Activated CD4-positive, alpha-beta T cell treated with anti-CD3 and anti-CD28 coated beads, Interleukin-2, Interleukin-4, amounts not matched to agents 100 ng/mL and 50 ng/mL, durations not matched to agents 16 hours and 8 hours (primary cell): ENCODE measurements at places on chromosomes 4 and X.
A peak's percentile ranks its signal among the peaks of the same experiment; 100 is the strongest.

- DNase-seq: no peak
Measured at GRCh38 chrX:69021141-69021960, 143.9 kb downstream of the PJA1 start.

- DNase-seq: peak; percentile 22
Measured at GRCh38 chr4:47704693-47705325, 133.1 kb downstream of the CORIN start.

DNA sequence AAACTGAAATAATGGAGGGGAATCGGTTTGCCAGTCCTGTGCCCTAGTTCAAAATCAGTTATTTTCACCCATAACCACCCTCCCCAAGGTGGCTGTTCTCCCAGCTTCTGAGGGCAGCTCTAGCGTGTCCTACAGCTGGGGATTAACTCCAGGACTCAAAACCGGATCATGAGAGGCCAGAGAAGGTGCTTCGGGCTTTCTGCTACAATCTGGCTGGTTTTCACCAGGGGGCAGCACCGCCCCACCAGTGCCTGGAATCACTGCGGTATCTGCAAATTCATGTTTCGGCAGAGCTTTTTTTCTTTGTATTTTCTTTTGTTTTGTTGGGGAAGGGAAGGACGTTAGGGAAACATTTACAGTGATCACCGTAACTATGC is 28.4 kb downstream of the PDHA1 start:
- DNase-seq: peak; percentile 68

GRCh38 chr4:172974586-172974985 is 194.0 kb upstream of the GALNT7 start:
- no peak for DNase-seq

DNA sequence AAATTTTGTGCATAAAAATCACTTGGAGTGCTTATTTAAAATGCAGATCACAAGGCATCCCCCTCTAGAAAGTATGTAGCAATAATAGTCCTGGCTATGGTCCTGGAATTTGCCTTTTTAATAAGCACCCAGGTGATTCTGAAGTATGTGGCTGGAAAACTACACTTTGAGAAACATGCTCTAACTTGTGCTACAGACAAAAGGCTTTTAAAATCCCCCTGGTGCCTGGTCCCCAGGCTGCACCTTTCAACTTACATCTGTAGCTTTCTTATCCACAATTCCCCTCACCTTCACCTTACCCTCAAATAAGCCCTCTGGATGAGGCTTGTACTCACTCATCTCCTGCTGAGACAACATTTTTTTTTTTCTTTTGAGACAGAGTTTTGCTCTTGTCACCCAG is 21.1 kb downstream of the ART3 start:
- DNase-seq: no peak

DNA sequence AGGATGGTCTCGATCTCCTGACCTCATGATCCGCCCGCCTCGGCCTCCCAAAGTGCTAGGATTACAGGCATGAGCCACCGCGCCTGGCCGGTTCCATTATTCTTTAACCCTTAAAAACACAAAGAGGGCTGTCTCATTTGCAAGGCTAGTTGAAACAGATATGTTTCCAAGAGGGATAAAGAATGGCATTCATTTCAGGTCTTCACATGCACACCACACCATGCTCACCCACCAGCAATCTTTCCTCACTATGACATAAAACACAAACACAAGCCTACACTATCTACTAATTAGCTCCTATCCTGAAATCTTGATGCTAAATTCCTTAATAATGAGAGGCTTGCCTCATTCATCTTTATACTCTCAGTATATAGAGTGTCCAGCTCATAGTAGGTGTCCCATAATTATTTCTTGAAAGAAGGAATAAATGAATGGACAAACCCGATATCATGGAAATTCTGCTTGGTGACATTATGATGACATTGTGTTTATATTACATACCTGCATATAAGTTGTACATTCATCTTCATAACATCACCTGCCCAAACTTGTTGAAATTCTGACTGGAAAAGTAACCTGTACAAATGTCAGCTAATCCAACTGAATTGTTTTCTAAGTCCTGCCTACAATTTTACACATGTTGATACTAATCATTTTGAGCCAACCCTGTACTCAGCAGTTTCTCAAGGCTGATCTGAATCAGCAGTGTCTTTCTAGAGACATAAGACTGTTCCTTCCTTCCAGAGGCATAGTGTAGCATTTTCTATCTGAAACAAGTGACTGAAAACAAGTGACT is 408.5 kb downstream of the KLHL13 start:
- DNase-seq: no peak

GRCh38 chr4:169492436-169493163 is 119.8 kb downstream of the NEK1 start:
- DNase-seq: peak; percentile 34

- DNase-seq: no peak
Measured at GRCh38 chr4:74969507-74970474, 36.9 kb downstream of the PARM1 start.

DNA sequence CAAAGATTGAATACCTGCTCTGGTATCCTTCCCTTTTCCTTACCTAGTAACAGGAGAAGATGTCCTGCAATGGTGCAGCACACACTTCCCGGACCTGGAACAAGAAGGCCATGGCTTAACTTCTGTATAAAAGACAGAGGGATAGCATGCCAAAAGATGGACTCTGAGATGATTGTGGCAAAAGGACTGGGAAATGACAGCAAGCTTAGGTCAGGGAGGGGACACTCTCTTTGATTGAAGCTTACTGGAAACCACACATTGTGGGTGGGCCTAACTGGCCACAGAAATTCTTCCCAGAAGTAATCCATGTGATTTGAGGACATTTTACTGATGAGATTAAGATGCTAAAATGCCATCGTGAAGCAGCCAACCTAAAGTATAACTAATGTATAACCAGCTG is 71.0 kb upstream of the OTUD4 start:
- DNase-seq: no peak

DNA sequence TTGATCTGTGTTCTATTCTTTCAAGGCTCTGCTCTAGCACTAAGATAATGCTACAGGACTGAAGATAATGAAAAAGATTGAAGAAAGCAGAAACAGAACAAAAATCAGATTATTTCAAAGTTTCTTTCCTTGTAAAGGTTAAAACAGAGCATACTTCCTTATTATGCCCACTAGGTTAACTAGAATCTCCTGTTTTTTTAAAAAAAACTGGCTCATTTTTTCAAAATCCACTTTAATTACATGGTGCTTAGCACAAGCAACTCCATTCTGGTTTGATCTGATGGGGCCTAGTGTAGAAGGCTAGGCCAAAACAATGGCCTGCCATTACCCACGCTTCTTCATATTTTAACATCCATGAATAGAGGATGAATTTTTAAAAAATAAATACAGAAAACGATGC is 1.2 kb upstream of the UBA6 start:
- DNase-seq: no peak

DNA sequence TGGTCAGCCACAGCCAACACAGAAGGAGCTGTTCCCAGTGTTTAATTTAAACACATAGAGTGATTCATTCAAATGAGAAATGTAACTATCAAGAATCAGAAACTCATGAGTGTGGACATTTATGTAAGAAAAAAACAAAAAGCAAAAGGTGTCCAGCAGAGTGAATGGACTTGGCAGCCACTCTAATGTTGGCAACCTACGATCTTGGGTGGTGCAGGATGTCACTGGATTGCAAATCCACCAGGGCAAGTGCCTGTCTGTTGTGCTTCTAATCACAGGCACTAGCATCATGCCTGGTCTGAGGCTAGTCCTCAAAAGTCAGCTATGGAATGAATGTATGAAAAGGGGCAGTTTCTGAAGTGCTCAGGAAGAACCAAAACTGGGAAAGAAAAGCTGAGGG is 277.7 kb upstream of the CLNK start:
- DNase-seq: no peak

- no peak for DNase-seq
Measured at GRCh38 chr4:85979276-85979675, 380.6 kb downstream of the MAPK10 start.

DNA sequence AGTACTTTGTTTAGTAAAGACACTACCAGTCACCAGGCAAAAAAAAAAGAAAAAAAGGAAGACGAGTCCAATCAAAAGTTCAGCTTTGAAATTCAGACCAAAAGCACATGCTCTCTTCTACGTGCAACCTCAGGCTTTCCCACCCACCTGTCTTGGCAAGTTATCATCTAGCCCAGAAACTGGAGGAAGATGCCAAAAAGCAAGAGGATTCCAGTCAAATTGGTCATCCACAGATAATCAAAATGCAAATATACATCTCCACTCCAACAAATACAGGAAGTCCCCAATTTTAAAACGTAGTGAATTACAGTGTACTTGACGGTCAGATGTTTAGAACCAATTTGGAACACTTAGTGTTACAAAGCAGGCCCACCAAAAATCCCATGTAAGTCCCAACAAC is 96.5 kb downstream of the PALLD start:
- no peak for DNase-seq

DNA sequence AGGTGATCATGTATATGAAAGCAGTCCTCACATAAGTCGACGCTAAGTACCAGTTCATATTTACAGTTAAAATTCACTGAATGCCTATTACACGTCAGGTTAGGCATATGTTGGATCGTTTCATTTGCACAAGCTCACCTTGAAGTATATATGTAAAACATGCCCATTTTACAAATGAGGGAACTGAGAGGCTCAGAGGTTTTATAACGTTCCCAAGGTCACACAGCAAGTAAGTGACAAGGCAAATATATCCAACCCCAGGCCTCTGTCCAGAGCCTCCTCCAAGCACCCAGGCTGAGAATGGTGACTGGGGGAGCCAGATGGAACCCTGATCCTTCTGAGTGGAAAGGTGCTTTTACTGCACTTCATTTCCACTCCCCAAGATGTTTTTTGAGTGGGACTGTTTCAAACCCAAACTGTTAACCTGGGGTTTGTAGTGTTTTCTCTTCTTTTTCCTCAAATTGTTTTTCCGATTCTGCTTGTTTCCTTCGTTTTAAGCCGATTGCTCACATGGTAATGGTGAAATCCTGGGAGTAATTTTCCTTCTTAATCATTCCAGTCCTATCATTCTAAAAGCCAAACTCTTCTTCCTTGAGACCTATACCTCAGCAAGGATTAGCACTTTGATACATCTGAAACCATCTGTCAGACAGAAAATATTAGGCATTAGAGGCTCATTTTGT is 791 bp downstream of the SMIM20 start:
- DNase-seq: no peak

DNA sequence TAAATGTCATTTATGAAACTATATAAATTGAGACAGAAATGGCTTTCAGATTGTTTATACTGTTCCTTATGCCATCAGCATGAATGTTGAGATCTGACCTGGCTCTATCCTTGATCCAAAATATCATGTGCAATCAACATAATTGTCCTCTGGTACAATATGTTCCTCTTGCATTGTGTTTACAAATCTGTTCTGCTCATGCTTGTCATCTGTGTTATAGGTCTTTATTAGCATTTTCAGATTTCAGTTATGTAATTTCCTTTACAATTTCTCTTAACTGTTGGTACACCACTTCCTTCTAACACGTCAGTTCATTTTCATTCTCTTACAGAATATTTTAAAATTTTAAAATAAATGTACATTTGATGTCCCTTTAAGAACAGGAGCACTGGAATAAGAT is 1.6 kb downstream of the HPGD start:
- DNase-seq: no peak

GRCh38 chr4:1446502-1447386 is 40.5 kb upstream of the NKX1-1 start:
- no peak for DNase-seq

- no peak for DNase-seq
Measured at GRCh38 chr4:14644580-14645282, 357.6 kb upstream of the CPEB2 start.

- no peak for DNase-seq
Measured at GRCh38 chrX:9037296-9037695, 3.4 kb upstream of the FAM9B start.

GRCh38 chr4:4624276-4624897 is 82.5 kb upstream of the STX18 start:
- no peak for DNase-seq

GRCh38 chrX:78075787-78076389 is 28.2 kb upstream of the PGK1 start:
- peak; percentile 64 for DNase-seq

DNA sequence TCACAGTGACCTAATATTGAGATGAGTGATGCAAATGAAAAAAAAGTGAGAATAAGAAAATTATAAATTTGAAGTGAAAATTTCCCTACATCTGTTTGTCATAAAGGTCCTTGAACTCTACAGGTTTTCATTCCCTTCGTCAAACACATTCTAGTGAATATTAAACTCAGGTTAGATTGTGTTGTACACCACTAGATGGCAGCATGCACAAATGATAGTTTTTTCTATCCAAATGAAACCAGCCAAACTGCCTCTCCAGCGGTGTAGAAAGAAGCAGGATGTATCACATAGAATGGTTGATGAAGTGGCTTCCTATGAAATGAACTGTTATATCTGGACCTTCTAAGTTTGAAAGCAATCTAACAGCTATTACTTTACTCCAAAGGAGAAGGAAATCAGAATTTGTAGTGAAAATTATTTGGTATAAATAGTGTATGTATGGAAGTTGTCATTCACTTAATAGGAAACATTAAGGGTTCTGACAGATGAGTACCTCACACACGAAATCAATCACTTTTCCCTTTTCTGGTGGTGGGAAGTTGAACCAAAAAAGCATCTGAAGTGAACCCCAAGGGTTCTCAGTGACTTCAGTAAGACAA is 382.7 kb downstream of the UNC5C start:
- DNase-seq: peak; percentile 80

- DNase-seq: no peak
Measured at GRCh38 chr4:80184825-80185756, 12.2 kb upstream of the PRDM8 start.

GRCh38 chr4:136934601-136935000 is 597.7 kb downstream of the PCDH18 start:
- DNase-seq: no peak

GRCh38 chr4:153809307-153809706 is 20.4 kb upstream of the SFRP2 start:
- DNase-seq: peak; percentile 59

GRCh38 chrX:8987672-8988250 is 46.2 kb downstream of the FAM9B start:
- DNase-seq: no peak

DNA sequence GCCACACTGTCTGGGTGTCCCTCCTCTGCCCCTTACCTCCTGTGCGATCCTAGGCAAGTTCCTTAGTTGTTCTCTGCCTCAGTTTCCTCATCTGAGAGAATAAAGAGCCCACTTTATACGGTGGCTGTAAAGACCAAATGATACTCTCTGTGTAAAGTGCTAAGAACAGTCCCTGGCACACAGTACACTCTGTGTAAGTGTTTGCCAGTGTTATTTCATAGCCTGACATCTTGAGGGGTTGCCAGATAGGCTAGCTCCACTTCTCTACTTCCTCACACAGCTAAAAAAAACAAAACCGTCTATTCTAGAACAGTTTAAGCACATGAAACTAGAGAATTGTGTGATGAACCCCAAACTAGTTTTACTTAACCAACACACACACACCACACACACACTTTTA is 17.1 kb downstream of the SPON2 start:
- DNase-seq: no peak

GRCh38 chr4:77493120-77493752 is 112.4 kb upstream of the CXCL13 start:
- DNase-seq: no peak

GRCh38 chrX:4909348-4909747 is 1195.9 kb upstream of the PRKX start:
- no peak for DNase-seq

GRCh38 chr4:168833881-168834280 is 176.2 kb downstream of the CBR4 start:
- DNase-seq: no peak

GRCh38 chr4:98614094-98614493 is 44.3 kb downstream of the TSPAN5 start:
- DNase-seq: no peak
